ENCODE measurements at places on chromosomes 7 and 10. TPM values are rescaled to one million over a fixed set of nuclear protein-coding genes. Genes with fewer than 3 reads are reported as not detected.
A peak's percentile ranks its signal among the peaks of the same experiment; 100 is the strongest.

GRCh38 chr10:80015911-80016830, 62.3 kb upstream of the TMEM254 start:
- no peak for DNase-seq

Gene ANKRD30A
- polyA plus RNA-seq, result 0.02 TPM

Gene RSPH10B
- 0.11 TPM for polyA plus RNA-seq

Gene CYP2W1
- not detected for polyA plus RNA-seq

GRCh38 chr7:132527467-132528410, 48.5 kb downstream of the PLXNA4 start:
- DNase-seq, result no peak

Gene ADARB2
- polyA plus RNA-seq, result 1.6 TPM

DNA sequence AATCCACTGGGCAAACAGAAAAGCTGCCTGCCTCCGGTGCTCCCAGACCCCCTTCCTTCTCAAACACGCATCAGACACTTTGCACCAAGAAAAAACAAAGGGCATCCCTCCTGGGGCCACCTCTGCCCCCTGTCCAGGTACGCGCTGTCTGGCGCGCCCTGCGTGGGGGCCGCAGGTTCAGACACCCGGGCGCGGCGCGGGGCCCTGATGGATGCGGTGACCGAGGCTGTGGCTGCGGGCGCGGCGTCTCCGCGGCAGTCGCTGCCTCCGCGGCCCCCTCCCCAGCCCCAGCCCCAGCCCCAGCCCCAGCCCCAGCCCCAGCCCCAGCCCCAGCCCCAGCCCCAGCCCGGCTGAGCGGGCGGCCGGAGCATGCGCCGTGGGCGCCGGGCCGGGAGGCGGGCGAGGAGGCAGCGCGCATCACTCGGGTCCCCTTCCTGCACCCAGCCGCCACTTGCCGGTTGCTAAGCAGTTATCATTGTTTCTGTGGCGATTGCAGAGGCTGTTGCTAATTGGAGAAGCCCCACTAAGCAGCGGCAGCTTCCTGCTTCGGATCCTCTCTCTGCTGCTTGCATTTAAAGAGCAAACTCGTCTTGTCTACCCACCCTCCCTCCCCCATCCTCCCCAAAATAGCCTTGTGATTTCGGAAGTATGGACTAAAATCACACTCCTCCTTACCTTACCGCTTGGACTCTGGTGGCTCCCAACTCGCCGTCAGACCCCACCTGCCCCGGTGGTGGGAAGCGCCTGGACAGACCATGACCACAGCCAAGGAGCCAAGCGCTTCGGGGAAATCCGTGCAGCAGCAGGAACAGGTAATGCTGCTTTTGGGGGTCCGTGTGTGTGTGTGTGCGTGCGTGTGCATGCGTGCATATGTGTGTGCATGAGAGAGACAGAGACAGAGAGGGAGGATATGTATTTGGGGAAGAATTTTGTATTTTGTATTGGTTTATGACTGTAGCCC, 252.8 kb downstream of the DPP6 start:
- DNase-seq, result no peak

Gene GSTO2
- polyA plus RNA-seq, result 0.43 TPM

- peak; percentile 73 for DNase-seq
Observed at GRCh38 chr10:133335246-133336117, 1.2 kb downstream of the CALY start.

Gene CPA1
- 0.36 TPM for polyA plus RNA-seq

DNA sequence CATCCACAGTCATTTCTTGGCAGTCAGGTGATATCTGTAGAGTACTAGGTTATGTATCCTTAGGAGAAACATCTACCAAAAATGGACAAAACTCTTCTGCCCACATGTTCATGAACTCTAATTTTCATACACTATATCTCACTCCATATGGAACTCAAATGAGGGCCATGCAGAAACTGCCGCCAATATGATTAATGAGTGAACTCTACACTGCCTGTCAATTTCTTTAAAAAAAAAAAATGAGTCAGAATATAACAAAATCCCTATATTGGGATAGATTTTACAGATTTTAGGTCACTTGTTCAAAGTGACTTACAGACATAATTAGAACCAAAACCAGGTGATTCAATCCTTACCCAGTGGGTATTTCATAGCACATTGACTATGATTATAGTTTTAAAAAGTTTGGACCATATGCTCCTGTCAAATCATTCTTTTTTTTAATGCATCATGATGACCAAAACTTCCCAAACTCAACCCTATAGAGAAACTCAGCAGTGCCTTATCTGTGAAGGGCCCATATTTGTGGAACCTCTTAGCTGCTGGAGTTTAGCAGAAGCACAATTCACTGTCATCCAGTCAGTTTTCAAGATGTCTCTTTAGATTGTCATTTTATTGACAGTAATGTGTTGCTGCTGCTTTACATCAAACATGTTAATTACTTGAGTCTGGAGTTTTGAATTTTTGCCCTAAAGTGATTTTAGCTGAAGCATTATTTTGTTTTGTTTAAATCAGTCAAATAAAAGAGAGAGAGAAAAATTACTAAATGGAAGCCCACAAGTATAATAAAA, 11.1 kb downstream of the LRRN3 start:
- DNase-seq, result no peak

Gene VENTX
- polyA plus RNA-seq, result 0.48 TPM

Gene CRPPA
- 2.3 TPM for polyA plus RNA-seq

- no peak for DNase-seq
Observed at GRCh38 chr10:62899311-62899710, 83.1 kb upstream of the EGR2 start.

- DNase-seq, result no peak
Observed at GRCh38 chr10:79563426-79563825, 3.2 kb upstream of the SFTPA2 start.

DNA sequence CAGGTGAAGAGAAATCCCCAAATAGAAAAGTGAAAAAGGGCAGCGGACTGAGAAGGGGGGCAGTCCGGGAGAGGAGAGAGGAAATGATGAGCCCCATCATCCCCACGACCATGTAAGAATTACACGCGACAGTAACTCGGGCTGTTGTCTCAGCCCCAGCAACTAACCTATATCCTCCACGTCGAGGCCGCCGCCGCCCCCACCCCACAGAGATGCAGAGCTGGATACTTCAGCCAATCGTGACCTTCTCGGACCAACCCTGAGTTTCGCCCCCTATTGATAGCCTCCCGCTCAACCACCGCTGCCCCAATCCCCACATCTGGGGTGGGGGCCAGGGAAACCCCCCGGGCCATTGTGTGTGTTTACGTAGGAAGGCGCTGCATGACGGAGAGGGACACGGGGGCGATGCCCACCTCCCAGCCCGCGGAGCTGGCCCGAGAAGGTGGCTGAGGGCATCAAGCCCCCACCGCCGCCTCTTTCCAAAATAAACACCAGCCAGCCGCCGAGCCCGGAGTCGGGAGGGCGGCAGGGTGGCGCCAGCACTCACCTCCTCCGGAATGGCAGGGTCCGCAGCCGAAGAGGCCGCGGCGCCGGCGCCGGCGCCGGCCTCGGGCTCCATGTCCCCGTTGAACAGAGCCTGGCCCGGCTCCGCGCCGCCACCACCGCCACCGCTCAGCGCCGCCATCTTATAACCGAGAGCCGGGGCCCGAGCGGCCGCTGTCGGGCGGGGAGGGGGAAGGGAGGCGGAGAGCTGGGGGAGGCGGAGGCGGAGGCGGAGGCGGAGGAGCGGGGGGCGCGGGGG, 509 bp downstream of the BRAF start:
- DNase-seq, result peak; percentile 90

- no peak for DNase-seq
Observed at GRCh38 chr10:13352519-13352918, 4.4 kb upstream of the SEPHS1 start.

Gene SEMA4G
- 3.2 TPM for polyA plus RNA-seq

Gene GIGYF1
- polyA plus RNA-seq, result 26.2 TPM

GRCh38 chr7:8134089-8134733, 127.8 kb downstream of the ICA1 start:
- no peak for DNase-seq

DNA sequence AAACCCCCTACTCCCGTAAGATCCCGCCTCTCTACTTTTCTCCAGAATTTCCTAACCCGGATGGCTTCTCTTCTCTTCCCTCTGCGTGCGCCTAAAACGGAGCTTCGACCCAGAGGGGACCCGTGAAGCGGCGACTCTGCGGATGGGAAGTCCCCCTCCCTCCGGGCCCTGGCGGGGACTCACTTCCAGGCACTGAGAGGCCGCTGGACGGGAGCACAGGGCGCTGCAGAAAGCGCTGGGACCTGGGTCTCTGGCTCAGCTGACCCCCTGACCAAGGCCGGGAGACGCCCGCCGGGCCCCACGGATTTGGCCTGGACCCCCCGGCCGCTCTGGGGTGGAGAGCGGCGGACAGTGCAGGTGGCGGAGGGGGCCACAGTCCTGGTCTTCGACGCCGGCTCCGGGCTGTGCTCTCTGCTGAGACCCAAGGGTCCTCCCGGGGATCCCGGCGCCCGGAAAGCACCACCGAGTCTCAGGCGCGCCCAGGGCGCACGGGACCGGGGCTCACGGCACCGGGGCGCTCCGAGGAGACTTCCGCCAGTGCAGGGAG, 688 bp upstream of the FOXL3 start:
- DNase-seq, result no peak

GRCh38 chr10:73914036-73914435, 3.1 kb downstream of the PLAU start:
- no peak for DNase-seq

Gene ZNF736
- polyA plus RNA-seq, result 2.4 TPM

DNA sequence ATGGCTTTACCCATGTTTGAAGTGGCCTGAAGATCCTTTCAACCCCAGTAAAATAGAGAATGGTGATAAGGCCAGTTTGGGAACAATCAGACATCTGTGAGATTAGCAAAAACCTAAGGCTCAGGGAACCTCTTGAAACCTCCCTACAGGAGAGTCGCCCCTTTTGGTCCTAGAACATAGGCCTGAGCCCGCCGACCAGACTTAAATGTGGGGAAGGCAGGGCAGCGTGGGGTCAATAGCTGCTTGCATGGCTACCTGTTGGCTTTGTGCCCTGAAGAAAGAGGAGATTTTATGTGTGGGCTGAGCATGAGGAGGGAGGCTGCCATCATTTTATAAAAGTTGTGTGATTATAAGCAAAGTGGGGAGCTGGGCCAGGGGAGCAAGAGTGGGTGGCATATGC, 97.6 kb upstream of the TBX20 start:
- no peak for DNase-seq

DNA sequence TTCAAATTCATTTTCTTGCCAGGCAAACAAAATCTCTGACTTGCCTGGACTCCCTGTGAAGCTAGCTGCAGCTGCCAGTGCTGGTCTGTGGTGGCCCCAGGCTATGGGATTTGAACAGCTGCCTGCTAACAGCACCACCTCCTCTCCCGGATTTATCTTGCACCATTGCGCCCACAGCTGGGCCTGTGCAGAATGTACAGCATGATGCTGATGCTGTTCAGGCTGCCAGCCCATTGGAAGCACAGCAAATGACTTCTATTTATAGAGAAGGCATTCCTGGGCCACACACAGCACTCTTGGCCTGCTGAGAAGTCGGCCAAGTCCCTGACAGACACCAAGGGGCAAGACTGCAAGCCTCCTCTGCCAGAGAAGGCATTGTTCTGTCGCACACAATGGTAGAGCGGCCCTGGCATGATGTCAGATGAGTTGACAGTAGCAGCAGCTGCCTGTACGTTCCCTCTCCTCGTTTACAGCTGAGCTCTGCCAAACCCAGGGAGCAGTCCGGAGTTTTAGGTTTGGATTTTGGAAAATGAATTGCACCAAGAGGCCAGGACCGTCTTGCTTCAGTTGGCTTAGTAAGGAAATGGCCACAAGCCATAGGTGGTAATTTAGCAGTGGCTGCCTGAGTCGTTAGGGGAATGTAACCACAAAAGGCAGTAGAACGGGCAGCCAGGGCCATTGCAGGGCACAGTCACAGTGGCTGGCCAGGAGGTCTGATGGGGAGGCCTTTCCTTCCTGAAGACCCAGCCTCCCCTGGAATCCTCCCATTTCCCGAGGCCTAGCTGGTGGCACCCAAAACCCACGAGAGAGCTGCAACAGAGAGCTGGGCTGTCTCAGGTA, 38.5 kb downstream of the MTURN start:
- peak; percentile 84 for DNase-seq

GRCh38 chr7:47581438-47581803, 490 bp downstream of the TNS3 start:
- peak; percentile 72 for DNase-seq

GRCh38 chr7:2812831-2813230, 31.3 kb downstream of the GNA12 start:
- DNase-seq, result no peak

Gene EN2
- 0.16 TPM for polyA plus RNA-seq

DNA sequence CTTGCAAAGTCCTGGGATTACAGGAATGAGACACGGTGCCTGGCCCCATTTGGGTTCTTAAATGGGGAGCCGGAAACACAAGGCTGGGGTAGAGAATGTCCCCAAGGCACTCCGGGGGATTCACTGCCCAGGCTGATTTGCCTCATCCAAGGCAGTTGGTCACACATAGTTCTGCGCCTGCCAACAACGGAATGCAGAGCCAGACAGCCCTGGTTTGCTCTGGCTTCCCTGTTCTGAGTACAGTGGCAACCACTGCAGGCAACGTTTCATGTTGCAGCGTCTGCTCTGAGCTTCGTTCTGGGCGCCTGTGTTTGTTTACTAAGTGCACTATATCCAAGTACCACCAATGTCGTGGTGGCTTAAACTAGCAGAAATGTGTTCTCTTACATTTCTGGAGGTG, 61.7 kb upstream of the C1QL3 start:
- DNase-seq, result no peak

DNA sequence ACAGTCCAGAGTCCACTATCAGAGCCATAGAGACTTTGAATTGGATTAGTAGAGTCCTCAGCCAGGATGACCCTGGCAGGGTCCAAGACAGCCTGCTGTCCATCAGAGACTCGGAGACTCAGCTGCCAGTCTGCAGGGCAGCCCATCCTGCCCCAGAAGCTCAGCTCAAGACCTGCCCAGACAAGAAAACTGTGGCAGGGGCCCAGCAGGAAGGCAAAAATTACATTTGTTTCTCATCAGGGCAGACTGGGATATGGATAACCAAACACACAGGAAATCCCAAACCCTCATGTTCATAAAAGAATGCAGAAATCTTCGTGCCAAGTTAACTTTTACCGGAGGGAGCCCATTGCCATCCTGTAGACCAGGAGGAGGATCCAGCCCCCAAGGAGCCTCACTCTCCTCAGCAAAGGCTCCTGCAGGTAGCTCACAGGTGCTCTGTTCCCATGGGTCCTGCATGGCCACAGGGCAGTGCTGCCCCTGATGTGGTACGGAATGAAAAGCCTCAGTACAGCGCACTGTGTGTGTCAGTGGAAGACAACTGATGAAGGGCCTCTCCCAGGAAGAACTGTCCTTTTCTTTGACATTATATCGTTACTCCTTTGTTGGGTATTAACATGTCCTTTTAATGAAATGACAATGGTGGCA, 222.2 kb downstream of the KCNMA1 start:
- DNase-seq, result no peak

DNA sequence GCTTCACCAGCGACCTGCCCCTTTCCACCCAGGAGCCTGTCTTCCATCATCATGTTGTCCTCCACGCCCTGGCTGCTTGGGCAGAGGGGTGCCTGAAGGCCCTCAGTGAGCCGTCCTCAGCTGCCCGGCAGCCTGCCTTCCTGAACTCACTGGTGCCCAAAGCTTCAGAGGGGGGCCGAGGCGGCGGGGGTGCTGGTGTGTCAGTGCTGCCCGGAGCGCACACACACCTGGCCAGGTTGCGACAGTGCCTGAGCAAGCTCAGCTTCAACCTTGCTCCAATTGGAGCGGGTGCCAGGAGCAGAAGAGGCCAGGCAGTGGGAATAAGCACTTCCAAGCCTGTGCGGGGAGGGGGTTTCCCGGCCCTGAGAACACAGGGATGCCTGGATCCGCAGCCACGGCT, 566.3 kb downstream of the INHBA start:
- DNase-seq, result peak; percentile 38

Measured in right cardiac atrium (tissue), 5 donors.